Neural crest cell (in vitro differentiated cells): ENCODE measurements at places on chromosomes 16 and 17. TPM values are rescaled to one million over a fixed set of nuclear protein-coding genes. Genes with fewer than 3 reads are reported as not detected.

- H3K4me3 ChIP-seq, result no peak overlapping the region
- peaks cover 11% of the 10 kb centered on the region for H3K4me1 ChIP-seq
- H3K36me3 ChIP-seq, result no peaks in the 10 kb centered on the region
- no peak for DNase-seq
These were observed 5.4 kb upstream of the PIK3R6 start for GRCh38 chr17:8872705-8873435.

GRCh38 chr16:84033251-84034195, 9.1 kb downstream of the SLC38A8 start:
- H3K4me1 ChIP-seq, result peaks cover 11% of the 10 kb centered on the region
- DNase-seq, result no peak
- no peak overlapping the region for H3K4me3 ChIP-seq
- H3K27ac ChIP-seq, result no peak overlapping the region
- peaks cover 3% of the 10 kb centered on the region for H3K27me3 ChIP-seq

- no peak overlapping the region for H3K4me3 ChIP-seq
- DNase-seq, result no peak
- H3K27me3 ChIP-seq, result no peaks in the 10 kb centered on the region
These were observed 196.8 kb downstream of the CNTNAP4 start for GRCh38 chr16:76474048-76474447.

- H3K4me3 ChIP-seq, result peak overlapping the region; percentile 90
- H3K36me3 ChIP-seq, result no peaks in the 10 kb centered on the region
- DNase-seq, result no peak
- no peak overlapping the region for H3K27ac ChIP-seq
These were observed 975 bp downstream of the SNX29 start for GRCh38 chr16:11977376-11978041.

GRCh38 chr17:41937970-41938954, 7.8 kb downstream of the ODAD4 start:
- H3K36me3 ChIP-seq, result no peaks in the 10 kb centered on the region
- H3K27ac ChIP-seq, result no peak overlapping the region

GRCh38 chr16:85690469-85691064, 1.8 kb upstream of the GINS2 start:
- peaks cover 29% of the 10 kb centered on the region for H3K4me1 ChIP-seq
- peaks cover 3% of the 10 kb centered on the region for H3K36me3 ChIP-seq
- DNase-seq, result no peak
- no peak overlapping the region for H3K27ac ChIP-seq

CES5A gene
- not detected in 2 replicates for total RNA-seq

GRCh38 chr17:61393904-61394629, 5.6 kb upstream of the TBX2 start:
- peak overlapping the region; percentile 83 for H3K4me3 ChIP-seq
- H3K27ac ChIP-seq, result no peak overlapping the region
- H3K36me3 ChIP-seq, result no peaks in the 10 kb centered on the region
- DNase-seq, result no peak
- H3K4me1 ChIP-seq, result peaks cover 61% of the 10 kb centered on the region

TP53 gene
- total RNA-seq, result 135 and 150 TPM in 2 replicates

GRCh38 chr16:10256784-10257641, 74.8 kb upstream of the GRIN2A start:
- H3K27ac ChIP-seq, result no peak overlapping the region
- H3K4me3 ChIP-seq, result no peak overlapping the region
- peaks cover 2% of the 10 kb centered on the region for H3K27me3 ChIP-seq
- peaks cover 12% of the 10 kb centered on the region for H3K4me1 ChIP-seq
- DNase-seq, result peak; percentile 25

DNA sequence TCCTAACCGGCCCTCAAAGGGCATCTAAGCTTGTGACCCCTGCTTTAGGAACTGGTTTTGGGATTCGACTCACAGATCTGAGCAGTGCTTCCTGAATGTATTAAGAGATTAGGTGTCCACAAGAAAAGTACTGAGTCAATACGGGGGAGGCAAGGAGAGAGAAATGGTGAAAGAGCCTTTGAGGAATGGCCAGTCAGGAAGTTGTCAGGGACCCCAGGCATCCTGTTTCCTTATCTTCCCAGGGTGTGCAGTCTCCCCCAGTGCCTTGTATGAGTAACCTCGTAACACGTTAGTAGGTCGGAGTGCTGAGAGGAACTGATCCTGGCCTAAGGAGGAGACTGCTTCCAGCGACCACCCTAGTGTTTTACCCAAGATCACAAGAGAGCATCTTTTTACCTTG, 16.4 kb upstream of the TMED6 start:
- no peak overlapping the region for H3K27ac ChIP-seq
- peaks cover 23% of the 10 kb centered on the region for H3K36me3 ChIP-seq
- no peaks in the 10 kb centered on the region for H3K4me1 ChIP-seq
- no peaks in the 10 kb centered on the region for H3K27me3 ChIP-seq
- no peak for DNase-seq

DNA sequence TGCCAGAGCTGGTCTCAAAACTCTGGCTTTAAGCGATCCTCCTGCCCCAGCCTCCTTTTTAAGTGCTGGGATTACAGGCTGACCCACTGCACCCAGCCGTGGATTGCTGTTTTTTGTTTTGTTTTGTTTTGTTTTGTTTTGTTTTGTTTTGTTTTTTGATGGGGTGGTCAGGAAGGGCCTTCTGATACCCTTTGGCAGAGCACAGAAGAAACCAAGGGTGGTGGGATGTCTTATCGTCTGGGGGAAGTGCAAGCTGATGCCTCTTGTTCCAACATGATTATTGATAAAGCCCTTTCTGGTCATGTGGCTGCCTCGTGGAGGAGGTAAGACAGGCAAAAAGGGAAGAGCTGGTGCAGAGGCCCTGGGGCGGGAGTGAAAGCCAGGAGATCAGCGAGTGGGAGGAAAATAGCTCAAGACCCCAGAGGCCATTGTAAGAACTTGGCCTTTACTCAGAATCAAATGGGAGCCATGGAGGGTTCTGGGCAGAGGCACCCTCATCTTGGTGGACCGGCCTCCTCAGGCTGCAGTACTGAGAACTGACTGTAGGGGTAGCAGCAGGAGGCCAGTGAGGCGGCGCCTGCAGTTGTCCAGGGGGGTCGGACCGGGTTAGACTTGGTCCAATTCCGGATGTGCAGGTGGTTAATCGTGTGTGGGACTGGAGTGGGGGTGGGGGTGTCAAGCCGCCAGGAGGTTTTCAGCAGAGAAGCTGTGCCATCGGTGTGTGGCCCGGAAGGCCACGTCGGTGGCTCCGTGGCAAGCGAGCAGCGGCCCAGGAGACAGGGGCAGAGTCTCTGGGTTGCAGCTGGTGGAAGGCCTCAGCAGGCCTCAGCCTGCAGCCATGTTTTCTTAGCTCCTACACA, 84.4 kb upstream of the GSE1 start:
- peaks cover 29% of the 10 kb centered on the region for H3K4me1 ChIP-seq
- peak; percentile 35 for DNase-seq
- H3K36me3 ChIP-seq, result no peaks in the 10 kb centered on the region
- no peak overlapping the region for H3K27ac ChIP-seq
- H3K27me3 ChIP-seq, result peaks cover 25% of the 10 kb centered on the region

DNA sequence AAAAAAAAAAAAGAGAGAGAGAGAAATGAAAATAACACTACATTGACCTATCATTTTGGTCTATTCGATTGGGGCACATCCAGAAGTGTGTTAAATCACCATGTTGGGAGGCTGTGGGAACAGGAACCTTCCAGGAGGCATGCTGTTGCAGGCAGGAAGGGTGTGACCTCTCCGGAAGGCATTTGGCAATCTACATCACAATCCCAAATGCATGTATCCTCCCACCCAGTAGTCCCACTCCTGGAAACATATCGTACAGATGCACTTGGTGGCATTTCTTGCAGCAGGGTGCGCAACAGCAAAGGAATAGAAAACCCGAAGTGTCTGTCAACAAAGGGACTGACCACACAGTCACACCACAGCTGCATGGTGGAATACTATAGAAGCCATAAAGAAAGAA, 7.9 kb downstream of the PLLP start:
- H3K27me3 ChIP-seq, result peaks cover 6% of the 10 kb centered on the region
- H3K36me3 ChIP-seq, result no peaks in the 10 kb centered on the region
- H3K4me1 ChIP-seq, result peaks cover 4% of the 10 kb centered on the region

DNA sequence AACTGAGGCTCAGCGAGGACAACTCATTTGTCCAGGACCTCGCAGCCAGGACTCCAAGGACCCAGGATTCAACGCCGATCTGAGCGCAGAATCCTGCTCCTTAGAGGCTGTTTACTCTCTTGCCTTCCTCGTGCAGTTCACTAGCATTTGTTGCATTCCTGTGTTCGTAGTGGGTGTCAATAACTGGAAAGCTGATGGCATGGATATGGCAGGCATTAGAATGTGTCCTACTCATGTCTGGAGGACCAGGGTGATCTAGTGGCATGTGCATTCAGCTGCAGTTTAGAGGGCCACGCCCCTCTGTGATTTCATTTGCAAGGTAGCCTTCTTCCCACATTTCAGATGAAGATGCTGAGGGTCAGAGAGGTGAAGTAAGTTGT, 510 bp downstream of the CRISPLD2 start:
- no peak overlapping the region for H3K27ac ChIP-seq
- H3K4me1 ChIP-seq, result peaks cover 30% of the 10 kb centered on the region
- H3K4me3 ChIP-seq, result peak overlapping the region; percentile 50
- peaks cover 61% of the 10 kb centered on the region for H3K27me3 ChIP-seq
- no peak for DNase-seq

- no peaks in the 10 kb centered on the region for H3K4me1 ChIP-seq
- H3K27me3 ChIP-seq, result no peaks in the 10 kb centered on the region
- no peak for DNase-seq
These were observed 16.6 kb downstream of the NXPH3 start for GRCh38 chr17:49592263-49592662.

GRCh38 chr17:21283482-21284318, 811 bp upstream of the MAP2K3 start:
- H3K27me3 ChIP-seq, result peaks cover 20% of the 10 kb centered on the region
- H3K4me1 ChIP-seq, result peaks cover 18% of the 10 kb centered on the region
- no peaks in the 10 kb centered on the region for H3K36me3 ChIP-seq
- peak overlapping the region; percentile 87 for H3K4me3 ChIP-seq
- DNase-seq, result no peak
- H3K27ac ChIP-seq, result no peak overlapping the region

- no peak overlapping the region for H3K27ac ChIP-seq
- DNase-seq, result no peak
- peaks cover 44% of the 10 kb centered on the region for H3K4me1 ChIP-seq
- no peaks in the 10 kb centered on the region for H3K27me3 ChIP-seq
- H3K4me3 ChIP-seq, result no peak overlapping the region
These were observed 14.4 kb upstream of the MEAK7 start for GRCh38 chr16:84518804-84519341.

GRCh38 chr17:3826191-3826590, 19.9 kb downstream of the NCBP3 start:
- H3K36me3 ChIP-seq, result peaks cover 5% of the 10 kb centered on the region
- no peaks in the 10 kb centered on the region for H3K4me1 ChIP-seq
- DNase-seq, result no peak
- no peaks in the 10 kb centered on the region for H3K27me3 ChIP-seq

GRCh38 chr17:11458279-11458678, 140.0 kb upstream of the DNAH9 start:
- no peak overlapping the region for H3K27ac ChIP-seq
- DNase-seq, result no peak
- H3K36me3 ChIP-seq, result no peaks in the 10 kb centered on the region
- no peak overlapping the region for H3K4me3 ChIP-seq
- H3K27me3 ChIP-seq, result peaks cover 9% of the 10 kb centered on the region
